ENCODE measurements at places on chromosomes 4 and X.

GRCh38 chr4:119149110-119149509 is 13.5 kb downstream of the MYOZ2 start:
- DNase-seq: no peak

- peak; percentile 41 for DNase-seq
Measured at GRCh38 chr4:3115637-3116270, 41.3 kb downstream of the HTT start.

DNA sequence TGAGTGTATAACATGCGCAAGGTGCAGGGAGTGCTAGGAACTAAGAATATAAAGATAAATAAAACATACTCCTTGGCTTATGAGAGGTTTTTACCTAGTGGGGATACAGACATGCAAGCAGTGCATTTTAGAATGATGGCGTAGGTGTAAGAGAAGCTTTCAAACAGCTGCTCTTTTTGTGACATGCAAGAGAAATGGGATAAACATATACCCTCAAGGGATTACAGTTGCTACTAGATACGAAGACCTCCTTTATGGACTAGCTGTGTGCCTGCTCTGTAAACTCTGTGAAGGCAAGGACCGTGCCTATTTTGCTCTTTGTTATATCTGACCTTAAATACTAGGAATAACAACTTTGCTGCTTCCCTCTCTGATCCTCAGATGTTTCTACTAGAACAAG is 39.0 kb upstream of the SLITRK4 start:
- no peak for DNase-seq

DNA sequence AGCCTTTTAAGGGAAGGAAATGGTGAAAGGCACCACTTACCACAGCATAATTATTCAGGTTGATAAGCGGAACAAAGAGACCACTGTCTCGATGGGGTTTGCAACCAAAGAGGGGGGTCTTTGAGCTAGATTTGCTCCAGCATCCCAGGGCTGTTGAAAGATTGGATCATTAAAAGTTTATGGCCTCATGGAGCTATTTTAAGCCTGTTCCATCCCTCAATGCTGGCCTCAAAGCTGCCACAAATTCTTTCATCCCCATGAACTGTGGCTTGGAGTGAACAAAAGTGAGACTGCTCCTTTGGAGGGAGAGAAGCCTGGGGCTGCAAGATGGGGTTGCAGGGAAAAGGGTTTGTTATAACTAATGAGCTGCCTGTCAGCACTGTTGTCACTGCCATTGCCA is 209.8 kb downstream of the RTL9 start:
- DNase-seq: no peak

GRCh38 chr4:107128116-107128515 is 92.0 kb upstream of the DKK2 start:
- DNase-seq: no peak

- DNase-seq: peak; percentile 20
Measured at GRCh38 chrX:129957241-129958082, 25.0 kb upstream of the BCORL1 start.

DNA sequence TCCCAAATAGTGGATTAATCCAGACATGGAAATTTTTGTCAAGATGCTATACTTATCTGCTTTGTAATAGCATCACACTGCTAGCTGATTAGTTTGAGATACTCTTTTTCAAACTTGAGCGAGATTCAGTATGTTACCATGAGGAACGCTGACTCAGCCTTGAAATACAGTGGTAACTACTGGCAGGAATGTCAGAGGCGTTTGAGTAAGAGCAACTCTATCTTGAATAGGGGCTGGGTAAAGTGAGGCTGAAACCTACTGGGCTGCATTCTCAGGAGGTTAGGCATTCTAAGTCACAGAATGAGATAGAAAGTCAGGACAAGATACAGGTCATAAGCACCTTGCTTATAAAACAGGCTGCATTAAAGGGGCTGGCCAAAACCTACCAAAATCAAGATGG is 2519.6 kb downstream of the ARAP2 start:
- DNase-seq: no peak

GRCh38 chrX:153646620-153647373 is at the start of gene DUSP9:
Gene DUSP9 (plus strand): TSS chrX:153647203. CDS start chrX:153647954, 751 bp downstream.
- no peak for DNase-seq

- DNase-seq: no peak
Measured at GRCh38 chr4:2333916-2334644, 72.2 kb upstream of the MXD4 start.

GRCh38 chr4:113145519-113146291 is 96.3 kb downstream of the ANK2 start:
- peak; percentile 9 for DNase-seq

DNA sequence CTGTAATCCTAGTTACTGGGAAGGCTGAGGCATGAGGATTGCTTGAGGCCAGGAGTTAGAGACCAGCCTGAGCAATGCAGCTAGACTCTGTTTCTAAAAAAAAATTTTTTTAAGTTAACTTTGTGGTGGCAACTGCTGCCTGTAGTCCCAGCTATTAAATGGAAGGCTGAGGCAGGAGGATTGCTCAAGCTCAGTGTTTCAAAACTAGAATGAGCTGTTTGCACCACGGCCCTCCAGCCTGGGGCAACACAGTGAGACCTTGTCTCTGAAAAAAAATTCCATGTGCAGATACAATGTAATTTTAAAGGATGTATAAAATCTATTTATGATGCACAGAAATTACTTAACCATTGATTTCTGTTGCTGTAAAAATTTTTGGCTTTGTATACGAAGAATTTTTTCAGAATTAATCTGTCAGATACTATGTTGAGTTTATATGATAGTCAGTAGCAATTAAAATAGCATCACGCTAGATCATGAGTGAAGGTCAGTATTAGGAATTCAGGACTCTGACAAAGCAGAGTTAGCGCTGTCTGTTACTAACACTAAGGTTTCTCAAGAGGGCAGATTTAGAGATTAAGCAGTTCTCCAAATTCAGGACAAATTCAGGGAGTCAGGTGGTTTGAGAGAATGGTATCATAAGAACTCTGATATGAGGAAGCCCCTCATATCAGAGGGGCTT is 8.3 kb upstream of the AGA start:
- no peak for DNase-seq

- DNase-seq: no peak
Measured at GRCh38 chr4:189597341-189597740, 343.3 kb upstream of the FRG1 start.

GRCh38 chrX:96445531-96446065 is 239.0 kb upstream of the DIAPH2 start:
- no peak for DNase-seq

DNA sequence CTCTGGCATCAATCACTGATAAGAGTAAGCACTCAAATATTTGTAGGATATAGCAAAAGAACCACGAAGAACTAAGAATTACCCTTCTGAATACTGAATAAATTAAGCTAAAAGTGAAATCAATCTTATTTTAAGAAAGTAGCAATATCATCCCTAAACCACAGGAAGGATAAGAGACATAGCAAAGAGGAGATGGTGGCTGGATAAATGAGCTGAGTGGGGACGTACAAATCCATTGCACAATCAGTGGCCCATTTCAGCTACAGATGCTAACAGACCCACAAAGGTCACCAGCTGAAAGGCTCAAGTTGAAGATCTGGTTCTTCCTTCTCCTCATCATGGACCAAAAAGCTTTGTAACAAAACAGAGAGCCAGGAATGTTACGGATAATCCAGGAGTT is 77.1 kb downstream of the SLC9A7 start:
- no peak for DNase-seq

DNA sequence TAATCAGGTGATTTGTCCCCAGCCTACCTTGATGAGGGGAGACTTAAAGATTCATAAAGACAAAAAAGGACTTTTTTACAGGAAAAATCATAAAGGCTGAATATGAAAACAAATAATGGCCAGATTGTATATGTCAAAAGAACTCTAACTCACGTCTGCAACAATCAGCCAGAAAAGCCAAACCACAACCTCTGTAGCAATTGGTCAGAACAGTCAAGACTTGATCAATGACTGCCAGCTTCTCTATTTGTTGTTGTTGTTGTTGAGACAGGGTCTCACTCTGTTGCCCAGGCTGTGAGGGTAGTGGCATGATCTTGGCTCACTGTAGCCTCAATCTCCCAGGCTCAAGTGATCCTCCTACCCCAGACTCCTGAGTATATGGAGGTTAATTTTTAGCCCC is 35.9 kb upstream of the PPA2 start:
- no peak for DNase-seq

GRCh38 chr4:24089851-24090534 is 200.1 kb upstream of the PPARGC1A start:
- DNase-seq: no peak

GRCh38 chrX:19064175-19064574 is 58.1 kb downstream of the ADGRG2 start:
- no peak for DNase-seq

- DNase-seq: no peak
Measured at GRCh38 chrX:134472041-134472440, 12.1 kb downstream of the HPRT1 start.

DNA sequence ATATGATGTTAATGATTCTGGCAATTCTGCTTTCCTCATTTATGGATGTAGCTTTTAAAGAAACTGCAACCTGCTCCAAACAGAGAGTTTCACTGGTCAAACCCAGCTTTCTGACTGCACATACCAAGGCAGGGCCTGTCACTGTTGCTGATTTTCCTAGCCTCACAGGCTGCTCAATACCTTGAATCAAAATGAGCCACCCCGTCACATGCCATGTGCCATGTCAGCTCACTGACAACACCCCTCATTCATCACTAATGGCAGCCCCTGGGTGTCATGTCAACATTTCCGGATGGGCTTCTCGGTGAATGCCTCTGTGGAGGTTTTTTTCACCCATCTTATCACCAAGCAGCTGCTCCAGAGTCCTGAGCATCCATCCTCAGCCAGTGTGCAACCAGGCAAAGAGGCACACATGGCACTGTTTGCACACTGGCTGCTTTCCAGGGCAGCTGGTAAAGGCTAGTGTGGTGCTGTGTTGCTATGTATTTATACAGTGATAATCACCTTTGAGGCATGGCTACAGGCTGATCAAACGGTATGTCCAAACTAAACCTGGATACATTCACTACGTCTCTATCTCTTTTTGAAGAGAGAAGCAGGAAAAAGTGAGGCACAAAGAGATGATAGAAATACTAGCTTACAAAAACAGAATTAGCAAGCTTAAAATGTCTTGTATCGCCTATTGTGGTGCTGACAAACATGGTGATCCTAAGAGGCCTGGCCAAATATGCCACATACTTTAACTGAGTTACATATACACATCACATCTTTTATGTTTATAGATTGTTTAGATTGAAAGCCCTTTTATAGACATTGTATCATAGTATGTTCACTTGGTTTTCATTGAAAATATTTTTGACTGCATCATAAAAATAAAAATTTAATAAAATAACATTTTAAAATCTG is 94.6 kb upstream of the INPP4B start:
- no peak for DNase-seq

GRCh38 chrX:150854856-150855255 is 43.6 kb downstream of the CD99L2 start:
- DNase-seq: no peak

DNA sequence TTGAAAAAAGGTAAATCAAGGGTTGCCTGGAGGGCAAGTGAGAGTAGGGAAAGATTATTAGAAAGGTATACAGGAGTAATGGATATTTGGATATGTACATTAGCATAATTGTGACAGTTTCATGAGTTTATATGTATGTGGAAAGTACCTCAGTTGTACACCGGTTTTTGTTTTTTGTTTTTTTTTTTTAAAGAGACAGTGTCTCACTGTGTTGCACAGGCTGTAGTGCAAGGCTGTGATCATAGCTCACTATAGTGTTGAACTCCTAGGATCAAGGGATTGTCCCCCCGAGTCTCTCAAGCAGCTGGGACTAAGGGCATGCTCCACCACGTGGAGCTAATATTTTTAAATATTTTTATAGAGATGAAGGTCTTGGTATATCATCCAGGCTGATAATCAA is 15.3 kb upstream of the HPGD start:
- no peak for DNase-seq

DNA sequence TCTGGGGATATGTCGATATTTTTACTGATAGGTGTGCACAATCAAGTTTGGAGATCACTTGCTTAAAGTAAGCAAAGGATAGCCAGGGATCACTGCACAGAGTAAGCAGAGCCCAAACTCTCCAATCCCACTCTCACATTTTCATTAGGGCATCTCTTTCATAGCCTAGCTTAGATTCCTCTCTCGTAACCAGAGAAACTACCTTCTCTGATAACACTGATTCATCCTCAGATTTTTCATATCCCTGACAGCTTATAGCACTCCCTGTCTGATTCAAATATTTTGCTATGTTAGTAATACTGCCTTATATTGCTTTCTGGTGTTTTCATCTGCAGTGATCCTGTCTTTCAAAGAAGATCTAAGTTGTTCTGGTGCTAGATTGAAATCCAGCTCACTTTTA is 123.7 kb downstream of the CBLL2 start:
- DNase-seq: no peak

- DNase-seq: no peak
Measured at GRCh38 chrX:1164322-1165288, 47.8 kb downstream of the CRLF2 start.

GRCh38 chr4:165709973-165710526 is 163.0 kb upstream of the TLL1 start:
- DNase-seq: no peak

- no peak for DNase-seq
Measured at GRCh38 chrX:45788941-45789348, 588.3 kb upstream of the DIPK2B start.

DNA sequence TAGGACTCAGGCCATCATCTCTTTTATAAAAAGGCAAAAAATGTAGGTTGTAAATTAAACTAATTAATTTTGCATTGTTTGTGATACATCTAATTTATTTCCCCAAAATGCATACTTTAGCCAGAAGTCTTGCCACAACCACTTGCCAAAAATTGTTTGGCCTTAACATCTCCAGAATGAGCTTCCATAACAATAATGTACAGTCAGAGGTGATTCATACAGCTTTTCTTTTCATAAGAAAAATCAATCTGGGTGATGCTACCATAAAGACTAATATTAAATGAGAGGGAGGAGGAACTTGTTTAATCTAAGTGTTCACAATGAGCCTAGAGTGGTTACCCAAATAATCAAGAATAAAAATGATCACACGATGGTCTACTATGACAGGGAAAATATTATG is 59.3 kb downstream of the AMMECR1 start:
- no peak for DNase-seq

DNA sequence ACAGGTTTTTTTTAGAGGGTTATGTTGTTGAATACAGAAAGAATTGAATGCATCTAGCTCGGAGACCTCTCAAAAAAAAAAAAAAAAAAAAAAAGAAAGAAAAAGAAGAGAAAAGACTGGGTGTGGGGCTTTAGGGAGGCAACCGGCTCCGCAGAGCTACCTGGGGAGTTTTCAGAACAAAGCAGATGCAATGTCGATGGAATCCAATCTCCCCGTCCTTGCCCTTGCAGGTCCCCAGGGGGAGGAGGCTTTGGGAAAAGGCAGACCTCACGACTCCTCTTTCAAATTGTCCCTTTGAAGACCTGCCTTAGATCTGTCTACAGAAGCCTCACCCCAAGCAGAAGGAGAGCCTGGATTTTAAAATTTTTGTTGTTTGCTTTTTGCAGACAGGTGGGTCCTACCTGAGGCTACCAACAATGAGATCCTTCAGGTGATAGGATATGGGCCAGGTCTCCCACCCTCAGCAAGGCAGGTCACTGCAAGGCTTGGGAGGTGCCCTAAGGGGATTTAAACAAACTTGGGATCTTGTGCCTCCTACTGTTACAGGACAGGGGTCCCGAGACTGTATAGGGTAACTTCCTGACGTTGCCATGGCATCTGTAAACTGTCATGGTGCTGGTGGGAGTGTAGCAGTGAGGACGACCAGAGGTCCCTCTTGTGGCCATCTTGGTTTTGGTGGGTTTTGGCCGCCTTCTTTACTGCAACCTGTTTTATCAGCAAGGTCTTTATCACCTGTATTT is 75.2 kb upstream of the PRKX start:
- no peak for DNase-seq
